ENCODE measurements at places on chromosomes 7 and 10.

DNA sequence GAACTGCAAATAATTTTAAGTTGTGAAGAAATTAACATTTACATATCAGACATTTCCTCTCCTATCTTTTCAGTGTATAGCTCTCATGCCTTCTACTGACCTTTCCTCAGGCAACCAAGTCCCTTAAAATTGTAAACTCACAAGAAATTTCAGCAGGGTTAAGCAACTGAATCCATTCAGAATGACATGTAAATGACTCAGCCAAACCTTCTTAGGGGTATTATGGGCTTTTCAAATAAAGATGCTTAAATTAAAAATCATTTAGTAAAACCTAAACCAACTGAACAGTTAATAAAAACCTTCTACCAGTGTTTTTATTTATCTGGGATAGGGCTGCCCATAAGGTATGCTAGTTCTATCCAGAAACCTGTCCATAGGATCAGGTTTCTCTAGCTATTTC is 20.7 kb downstream of the WAPL start:
- no peak for DNase-seq

DNA sequence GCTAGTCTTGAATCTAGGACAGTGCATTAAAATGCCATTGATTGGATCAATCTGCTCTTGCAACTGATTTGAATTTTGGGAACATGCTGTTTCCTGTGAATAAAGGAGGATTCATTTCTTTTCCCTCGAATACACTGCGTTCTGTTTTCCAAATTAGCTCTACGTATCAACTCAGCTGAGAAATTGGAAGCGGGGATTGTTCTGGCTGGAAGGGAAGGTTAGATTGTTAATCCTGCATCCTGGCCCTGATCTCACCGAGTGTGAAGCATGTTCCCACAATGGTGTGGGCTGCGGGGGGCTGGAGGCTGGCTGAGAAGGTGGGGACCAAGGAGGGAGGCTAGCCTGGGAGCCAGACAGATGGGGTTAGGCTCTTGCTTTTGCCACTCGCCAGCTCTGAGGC is 17.6 kb downstream of the HTRA1 start:
- no peak for DNase-seq

DNA sequence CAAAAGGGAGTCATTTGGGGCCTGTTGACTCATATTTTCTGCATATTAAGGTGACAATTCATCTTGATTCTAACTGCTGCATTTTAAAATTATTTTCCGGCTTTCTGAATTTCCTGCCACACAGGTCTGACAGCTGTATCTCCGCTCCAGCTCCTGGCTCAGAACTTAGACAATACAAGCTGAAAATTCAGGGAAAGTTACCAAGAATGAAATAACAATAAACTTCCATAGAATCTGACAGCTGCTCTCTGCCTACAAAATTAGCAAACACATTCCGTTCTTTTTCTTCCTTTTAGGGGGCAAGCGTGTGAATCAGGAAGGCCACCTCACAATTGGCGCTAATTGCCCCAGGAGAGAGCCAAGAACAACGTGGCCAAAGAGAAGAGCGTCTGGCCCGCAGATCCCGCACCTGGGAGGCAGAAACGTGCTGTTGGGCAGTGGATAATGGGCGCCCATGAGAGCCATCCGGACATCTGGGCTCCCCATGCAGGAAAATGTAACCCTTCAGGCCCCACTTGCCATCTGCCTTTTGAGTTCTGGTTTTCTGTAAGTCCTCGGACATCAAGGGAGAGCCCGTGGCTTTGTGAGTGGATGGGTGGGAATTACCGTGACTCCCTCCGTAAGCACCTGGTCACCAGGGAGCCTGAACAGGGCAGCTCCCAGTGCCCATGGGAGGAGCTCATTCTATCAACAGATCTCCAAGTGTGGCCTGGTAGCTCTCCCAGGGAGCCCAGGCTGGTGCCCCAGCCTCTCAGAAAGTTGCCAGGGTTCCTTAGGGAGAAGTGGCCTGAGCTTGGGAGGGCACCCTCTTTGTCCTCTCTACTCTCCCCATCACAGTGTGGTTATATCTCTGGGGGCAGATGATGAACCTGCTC is 5.0 kb downstream of the CLRN3 start:
- DNase-seq, result no peak

- DNase-seq, result no peak
These were observed 4.6 kb upstream of the NOLC1 start for GRCh38 chr10:102147561-102147960.

DNA sequence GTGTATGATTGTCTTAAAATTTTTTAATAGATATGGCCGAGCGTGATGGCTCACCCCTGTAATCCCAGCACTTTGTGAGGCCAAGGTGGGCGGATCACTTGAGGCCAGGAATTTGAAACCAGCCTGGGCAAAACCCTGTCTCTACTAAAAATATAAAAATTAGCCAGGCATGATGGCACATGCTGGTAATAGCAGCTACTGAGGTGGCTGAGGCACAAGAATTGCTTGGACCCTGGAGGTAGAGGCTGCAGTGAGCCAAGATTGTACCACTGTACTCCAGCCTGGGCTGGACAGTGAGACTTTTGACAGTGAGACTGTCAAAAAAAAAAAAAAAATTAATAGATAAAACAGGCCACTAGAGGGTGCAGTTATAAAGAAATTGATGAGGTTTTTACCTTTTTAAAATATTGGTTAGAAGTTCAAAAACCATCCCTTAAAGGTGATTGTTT is 20.5 kb downstream of the NOM1 start:
- no peak for DNase-seq

- DNase-seq, result no peak
These were observed 10.8 kb upstream of the IFRD1 start for GRCh38 chr7:112439476-112439875.

GRCh38 chr10:97640868-97641811 is 669 bp downstream of the PI4K2A start:
- peak; percentile 20 for DNase-seq

DNA sequence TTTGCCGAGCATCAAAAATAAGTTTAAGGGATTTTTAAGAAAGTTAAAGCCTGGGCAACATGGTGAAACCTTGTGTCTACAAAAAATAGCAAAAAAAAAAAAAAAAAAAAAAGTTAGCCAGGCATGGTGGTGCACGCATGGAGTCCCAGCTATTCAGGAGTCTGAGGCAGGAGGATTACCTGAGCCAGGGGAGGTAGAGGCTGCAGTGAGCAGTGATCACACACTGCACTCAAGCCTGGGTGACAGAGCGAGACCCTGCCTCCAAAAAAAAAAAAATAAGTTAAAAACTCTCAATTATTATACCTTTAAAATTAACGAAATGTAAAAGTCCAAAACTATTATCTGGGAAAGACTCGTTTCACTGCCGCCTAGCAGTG is 35.0 kb upstream of the DAGLB start:
- no peak for DNase-seq

DNA sequence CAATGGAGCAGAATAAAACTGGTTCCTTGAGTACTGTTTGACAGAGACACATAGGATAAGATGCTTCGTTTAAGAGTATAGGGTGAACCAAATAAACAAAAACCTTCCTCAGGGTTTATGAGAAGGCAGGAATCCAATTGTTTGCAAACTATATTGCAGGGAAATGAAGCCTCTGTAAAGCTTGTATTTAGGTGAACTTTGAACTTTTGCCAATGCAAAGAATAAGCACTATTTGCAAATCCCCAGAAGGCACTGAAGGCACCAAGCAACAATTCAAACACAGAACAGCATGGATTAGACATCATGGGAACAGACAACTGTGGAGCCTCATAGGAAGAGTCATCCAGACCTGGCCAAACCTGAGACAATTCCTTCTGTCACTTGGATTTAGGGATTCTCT is 47.1 kb upstream of the WASL start:
- no peak for DNase-seq

GRCh38 chr10:34280599-34281374 is 534.3 kb downstream of the PARD3 start:
- DNase-seq, result no peak
